ENCODE measurements at places on chromosomes 6 and 20.

DNA sequence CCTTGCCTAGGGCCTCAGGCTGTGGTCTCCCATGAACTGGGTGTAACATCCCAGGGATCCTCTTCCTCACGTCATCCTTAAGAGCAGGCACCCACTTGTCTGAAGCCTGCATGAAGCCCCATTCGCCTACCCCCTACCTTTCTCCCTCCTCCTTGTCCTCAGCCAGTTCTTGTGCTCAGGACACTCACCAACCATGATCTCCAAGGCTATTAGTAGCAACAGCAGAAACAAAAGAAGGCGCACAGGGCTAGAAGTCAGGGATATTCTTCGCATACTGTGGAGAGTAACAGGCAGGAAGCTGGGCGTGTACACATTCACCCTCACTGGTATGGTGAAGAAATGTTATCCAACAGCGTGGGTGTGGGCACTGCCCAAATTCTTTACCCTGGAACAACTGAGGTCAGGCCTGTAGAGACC is 7.3 kb downstream of the RAET1E start:
- DNase-seq = no peak

DNA sequence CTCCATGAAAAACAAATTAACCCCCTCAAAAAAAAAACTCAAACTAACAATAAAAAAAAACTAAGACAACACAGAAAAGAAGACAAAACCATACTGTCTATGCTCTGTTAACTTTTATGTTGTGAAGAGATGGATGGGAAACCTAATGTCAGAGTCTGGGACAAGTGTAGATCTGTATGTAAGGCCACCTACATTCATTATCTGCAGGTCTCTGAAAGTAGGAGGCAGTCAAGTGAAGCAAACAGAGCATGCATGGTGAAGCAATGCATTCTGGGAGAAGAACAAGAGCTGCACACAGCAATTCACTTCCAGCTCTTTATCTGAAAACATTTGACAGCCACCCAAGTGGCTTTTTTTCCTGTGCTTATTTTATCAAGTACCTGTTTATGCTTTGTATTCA is 452.0 kb downstream of the EPHA7 start:
- DNase-seq = no peak

- DNase-seq = no peak
Measured at GRCh38 chr20:51419231-51419630, 123.3 kb downstream of the NFATC2 start.

- no peak for DNase-seq
Measured at GRCh38 chr20:22531056-22531615, 53.2 kb downstream of the FOXA2 start.

- peak; percentile 48 for DNase-seq
Measured at GRCh38 chr6:161748535-161749416, 474.9 kb upstream of the AGPAT4 start.

DNA sequence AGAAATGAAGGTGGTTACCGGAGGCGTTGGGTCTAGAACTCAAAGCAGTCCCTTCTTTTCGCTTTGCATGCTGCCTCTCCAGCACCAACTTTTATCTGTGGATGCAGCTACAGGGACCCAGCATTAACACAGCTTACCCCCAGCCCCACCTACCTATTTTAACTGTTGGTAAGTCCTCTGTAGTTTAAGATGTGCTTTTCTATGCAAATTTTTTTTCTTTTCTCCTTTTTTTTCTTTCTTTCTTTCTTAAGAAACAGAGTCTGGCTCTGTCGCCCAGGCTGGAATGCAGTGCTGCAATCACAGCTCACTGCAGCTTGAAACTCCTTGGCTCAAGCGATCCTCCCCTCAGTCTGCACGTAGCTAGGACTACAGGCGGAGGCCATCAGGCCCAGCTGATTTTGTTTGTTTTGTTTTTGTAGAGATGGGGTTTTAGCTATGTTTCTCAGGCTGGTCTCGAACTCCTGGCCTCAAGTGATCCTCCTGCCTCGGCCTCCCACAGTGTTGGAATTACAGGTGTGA is 6.5 kb upstream of the USP45 start:
- DNase-seq = peak; percentile 34

DNA sequence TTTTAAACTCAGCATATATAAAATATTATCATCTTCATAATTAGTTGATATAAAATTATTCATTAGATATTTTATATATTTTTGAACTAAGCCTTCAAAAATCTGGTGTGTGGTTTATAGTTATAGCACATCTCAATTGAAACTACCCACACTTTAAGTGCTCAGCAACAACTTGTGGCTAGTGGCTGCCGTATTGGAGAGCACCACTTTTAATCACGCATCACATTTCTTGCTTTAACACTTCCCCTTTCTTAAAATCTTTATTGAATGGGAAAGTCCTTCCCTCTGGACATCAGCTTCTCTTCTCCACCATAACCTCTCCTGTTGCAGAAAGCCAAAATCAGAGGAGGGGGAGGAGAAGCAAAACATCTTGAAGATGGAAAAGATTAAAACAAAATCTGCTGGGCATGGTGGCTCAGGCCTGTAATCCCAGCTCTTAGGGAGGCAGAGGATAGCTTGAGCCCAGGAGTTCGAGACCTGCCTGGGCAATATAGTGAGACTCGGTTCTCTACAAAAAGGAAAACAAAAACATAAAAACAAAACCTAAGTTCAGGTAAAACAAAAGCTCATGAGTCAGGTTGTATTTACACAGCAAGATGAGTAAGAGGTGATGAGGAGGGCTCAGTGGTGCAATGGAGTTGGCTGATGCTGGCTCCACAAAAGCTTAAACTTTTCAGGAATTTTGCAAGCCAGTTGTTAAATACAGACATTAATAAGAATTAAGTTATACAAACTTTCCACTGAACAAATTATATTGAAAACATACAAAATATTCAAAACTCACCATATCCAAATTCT is 237.0 kb upstream of the SUPT3H start:
- no peak for DNase-seq

GRCh38 chr6:107784669-107785068 is 39.4 kb downstream of the SCML4 start:
- no peak for DNase-seq

GRCh38 chr20:25525867-25526266 is 59.5 kb downstream of the NINL start:
- DNase-seq = no peak

- no peak for DNase-seq
Measured at GRCh38 chr6:121285041-121285440, 49.2 kb downstream of the TBC1D32 start.

DNA sequence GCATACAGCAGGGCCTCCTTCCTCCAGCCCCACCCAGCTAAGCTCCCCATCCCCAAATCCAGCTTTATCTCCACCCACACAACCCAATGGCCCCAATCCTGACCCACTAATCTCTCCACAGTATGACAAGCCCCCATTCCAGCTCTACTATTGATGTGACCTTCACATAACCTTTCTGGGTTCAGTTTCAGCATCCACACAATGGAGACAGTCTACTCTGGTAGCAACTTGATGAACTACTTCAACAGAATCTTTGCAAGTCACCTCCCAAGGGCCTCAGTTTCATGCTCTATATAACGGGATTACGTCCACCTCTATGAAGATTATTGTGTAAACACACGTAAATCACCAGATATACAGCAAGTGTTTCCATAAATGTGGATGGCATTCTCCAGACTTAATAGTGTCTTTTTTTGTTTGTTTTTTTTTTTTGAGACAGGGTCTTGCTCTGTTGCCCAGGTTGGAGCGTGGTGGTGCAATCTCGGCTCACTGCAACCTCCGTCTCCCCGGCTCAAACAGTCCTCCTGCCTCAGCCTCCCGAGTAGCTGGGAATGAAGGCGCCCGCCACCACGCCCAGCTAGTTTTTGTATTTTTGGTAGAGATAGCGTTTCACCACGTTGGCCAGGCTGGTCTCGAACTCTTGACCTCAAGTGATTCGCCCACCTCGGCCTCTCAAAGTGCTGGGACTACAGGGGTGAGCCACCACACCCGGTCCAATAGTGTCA is 1.4 kb downstream of the AHCY start:
- DNase-seq = no peak

GRCh38 chr6:29490055-29490454 is 2.3 kb upstream of the MAS1L start:
- no peak for DNase-seq

GRCh38 chr6:13091192-13091591 is 237.1 kb downstream of the TBC1D7 start:
- no peak for DNase-seq

DNA sequence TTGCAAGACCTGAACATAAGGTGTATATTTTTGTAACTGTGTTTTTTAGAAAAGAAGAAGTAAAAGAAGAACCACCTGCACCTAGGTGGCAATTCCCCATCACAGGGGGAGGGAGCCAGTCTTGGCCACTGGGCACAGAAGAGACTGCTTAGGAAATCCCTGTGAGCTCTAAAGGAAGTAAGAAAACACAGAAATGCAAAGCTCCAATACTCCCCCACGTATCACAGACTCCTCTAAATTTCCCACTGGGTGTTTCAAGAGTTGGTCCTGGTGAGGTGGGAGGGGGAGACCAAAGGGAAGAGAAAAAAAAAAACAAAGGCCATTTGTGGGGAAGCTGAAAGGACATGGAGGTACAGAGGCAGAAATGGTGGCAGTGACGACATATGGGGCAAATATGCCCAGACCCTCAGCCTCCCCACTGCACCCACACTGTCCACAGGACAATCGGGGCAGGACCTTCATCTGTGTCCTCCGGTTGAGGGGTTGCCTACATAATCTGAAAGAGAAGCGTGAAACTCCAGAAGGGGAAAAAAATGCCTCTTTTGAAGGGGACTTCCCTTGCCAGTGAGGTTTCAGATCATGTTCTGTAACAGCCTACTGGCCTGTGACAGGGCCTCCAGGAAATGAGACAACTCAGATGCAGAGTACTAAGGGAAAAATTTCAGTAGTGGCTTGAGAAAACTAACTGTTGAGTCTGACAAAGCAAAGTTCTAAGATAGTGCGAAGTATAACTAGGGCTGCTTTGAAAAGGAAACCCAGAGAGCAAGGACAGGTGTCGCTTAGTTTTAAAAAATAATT is 226.2 kb upstream of the MARCKS start:
- no peak for DNase-seq

DNA sequence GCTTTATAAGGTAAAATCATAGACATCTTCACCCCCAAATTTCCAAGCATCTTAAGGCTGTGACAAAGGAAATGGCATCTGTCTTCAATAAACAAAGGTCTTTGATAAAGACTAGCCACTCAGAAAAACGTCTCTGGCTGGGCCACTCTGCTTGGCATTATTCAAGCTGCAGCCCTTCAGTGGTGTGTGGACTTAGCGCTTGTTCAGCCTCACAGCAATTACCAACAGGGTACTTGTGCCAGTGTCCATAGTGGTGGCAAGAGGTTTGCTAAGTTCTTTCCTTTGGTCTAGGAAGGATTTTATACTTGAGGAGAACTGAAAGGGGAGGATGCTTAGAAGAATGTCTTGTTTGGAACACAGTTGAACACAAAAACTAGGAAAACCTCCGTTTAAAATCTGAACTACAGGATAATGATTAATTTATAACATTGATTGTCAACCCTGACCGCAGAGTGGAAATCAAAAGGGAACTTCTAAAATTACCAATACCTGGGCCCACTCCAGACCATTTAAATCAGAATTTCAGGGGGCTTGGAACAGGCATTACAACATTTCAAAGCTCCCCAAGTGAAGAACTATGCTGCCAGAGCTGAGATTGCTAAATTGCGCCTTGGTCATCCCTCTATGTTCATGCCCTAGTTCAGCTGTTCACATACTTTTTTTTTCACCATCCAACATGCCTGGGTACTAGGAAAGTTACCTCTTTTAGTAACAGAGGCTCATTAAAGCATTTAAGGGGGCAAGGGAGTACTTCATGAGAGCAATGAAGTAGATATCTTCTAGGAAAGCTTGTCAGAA is 378.5 kb downstream of the FRK start:
- no peak for DNase-seq

DNA sequence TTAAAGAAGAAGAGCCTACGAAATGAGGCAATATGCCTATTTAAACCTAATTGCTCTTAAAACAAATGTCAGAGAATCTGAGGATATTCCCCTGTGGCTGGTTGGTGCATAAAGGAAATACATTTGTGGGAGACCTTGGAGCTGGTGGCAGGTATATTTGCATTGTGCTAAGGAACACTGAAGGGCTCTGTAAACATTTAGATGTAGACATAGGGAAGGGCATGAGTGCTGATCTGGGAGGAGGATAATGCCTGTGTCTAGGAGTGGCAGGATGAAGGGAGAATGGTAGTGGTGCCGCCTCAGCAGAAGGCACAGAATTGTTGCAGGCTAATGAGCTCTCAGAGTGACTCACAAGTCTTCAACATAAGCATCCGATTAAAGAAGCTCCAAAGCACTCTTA is 85.8 kb downstream of the CD164 start:
- no peak for DNase-seq

GRCh38 chr6:127550403-127550802 is 26.6 kb upstream of the C6orf58 start:
- no peak for DNase-seq

GRCh38 chr6:15675536-15676220 is 12.8 kb upstream of the DTNBP1 start:
- no peak for DNase-seq

DNA sequence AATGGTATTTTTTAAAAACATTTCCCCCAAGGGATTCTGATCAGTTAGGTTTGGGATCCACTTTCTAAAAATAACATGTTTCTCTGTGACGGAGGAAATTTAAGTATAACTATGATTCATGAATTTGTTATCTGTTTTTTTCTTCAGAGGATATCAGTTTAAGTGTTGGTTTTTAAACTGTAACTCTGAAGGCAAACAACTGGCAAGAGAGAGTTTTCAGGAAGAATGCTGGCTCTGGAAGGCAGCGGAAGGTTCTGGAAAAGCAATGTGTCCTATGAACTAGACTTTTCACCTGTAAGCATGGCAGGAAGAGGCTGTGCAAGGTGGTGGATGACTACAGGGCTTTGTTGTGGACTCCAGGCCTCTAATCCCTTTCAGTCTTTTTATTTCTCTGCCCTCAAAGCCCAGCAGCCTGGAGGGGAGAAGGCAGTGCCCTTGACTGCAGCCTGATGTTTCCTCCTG is 153.1 kb downstream of the GMPR start:
- DNase-seq = no peak

GRCh38 chr20:58709013-58709702 is 16.6 kb downstream of the NPEPL1 start:
- DNase-seq = no peak

GRCh38 chr6:159902620-159903019 is 11.8 kb downstream of the MAS1 start:
- peak; percentile 45 for DNase-seq

GRCh38 chr6:165487950-165488349 is 175.1 kb downstream of the PDE10A start:
- DNase-seq = no peak

GRCh38 chr6:92682516-92683398 is 736.6 kb downstream of the EPHA7 start:
- DNase-seq = no peak

GRCh38 chr6:46263707-46264086 is 92.9 kb upstream of the ENPP5 start:
- no peak for DNase-seq
